ENCODE measurements at places on chromosomes 16 and 17.

- no peak for DNase-seq
Observed at GRCh38 chr17:54950116-54950515, 18.3 kb downstream of the COX11 start.

DNA sequence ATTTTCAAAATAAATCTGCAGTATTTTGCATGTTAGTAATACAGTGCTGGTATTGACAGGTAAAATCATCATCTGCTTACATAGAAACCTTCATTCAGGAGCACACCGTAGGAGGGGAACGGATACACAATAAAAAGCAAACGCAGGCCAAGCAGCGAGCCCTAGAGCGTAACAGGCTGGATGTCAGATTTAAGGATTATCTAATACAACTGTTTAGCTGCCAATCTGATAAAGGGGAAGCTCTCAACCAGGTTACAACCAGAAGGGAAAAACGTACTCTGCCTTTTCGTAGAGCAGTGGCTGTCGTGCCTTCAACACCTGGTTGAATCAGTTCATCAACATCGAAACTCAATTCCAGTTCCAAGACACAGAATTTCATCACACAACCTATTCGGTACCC lies 16.4 kb upstream of the CUEDC1 start:
- no peak for DNase-seq

DNA sequence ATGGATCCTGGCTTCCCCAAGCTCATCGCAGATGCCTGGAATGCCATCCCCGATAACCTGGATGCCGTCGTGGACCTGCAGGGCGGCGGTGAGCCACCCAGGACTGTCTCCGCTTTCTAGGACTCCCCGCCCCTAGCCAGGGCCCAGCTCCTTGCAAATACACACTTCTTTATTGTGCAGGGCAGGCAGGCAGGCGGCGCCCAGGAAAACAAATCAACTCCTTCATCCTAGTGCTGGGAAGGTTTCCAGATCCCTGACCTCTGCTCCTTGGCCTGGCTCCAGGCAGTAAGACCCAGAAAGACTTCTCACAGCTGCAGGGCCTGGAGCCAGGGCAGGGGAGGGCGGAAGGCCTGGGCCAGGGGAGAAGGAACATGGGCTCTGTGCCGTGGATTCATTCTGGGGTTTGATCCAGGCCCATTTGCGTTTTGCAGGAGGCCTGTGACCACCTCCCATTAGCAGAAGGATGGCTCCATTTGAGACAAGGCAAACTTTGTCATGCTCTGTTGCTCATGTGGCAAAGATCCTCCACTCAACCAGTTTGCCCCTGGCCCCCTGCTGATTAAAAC lies 6.0 kb upstream of the LPCAT2 start:
- peak; percentile 92 for DNase-seq

DNA sequence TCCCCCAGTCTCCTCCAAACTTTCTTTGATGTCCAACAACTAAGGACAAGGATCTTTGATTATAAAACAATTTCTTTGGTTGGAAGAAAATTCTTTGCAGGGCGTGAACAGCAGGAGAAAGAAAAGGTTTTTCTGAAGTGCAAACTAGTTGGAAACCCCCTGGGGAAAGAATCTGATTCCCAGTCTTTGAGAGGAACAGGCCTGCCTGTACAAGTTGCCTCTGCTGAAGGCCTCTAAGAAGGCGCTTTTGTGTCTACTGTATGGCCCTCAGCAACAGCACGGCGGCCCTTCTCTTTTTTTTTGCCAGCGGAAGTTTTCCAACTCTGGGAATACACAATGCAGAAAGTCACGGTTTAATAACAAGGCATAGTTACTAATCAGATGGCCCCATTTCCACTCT lies 14.0 kb downstream of the RNF43 start:
- no peak for DNase-seq

DNA sequence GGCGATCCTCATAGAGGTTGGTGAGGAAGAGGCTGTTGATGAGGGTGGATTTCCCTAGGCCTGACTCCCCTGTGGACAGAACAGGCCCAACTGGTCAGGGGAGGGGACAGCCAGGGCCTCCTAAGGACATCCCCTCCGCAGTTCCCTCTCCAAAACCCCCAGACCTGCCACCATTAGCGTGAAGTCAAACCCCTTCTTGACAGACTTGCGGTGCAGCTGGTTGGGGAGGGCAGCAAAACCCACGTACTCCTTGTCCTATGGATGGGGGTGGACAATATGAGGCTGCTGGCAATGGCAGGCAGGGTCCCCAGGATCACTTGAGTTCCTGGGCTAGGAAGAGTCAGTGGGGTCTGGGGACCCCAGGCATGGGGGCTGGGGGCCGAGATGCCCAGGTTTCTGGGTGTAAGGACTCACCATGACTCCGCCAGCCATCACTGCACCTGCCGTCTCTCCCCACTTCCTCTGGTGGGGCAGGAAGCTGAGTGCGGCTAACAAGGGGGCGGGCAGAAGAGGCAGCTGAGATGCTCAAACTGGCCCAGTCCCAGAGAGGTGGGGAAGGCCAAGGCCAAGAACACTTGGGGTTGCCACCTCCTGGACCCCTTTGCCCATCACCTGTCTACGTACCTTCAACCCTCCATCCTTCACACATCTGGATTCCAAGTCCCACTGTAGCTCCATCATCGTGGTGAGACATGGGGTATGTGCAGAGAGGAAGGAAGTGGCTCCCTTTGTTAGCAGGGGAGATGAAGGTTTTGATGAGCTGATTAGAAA lies at the start of gene SEPTIN1:
SEPTIN1 (minus strand) TSS at position 451 of the 771 bp plus-strand sequence; CDS start at position 432, 19 bp downstream.
- peak; percentile 36 for DNase-seq

GRCh38 chr16:88701581-88702370 lies 4.4 kb downstream of the RNF166 start:
- peak; percentile 33 for DNase-seq

DNA sequence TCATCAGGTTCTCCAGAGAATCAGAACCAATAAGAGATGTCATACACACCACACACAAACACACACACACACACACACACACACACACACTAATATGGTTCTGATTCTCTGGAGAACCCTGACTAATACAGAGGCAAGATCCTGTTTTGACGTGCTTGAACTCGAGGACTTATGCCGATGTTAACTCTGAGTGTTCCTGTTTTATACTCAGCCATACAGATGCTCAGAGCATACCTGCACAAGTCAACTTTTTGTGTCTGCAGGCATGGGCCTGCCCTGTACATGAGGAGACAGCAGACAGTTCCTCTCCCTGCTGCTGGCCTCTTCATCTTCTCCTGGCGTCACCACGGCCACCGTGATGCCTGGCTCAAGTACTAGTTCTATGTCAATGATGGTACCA lies 635.9 kb downstream of the WWOX start:
- no peak for DNase-seq

DNA sequence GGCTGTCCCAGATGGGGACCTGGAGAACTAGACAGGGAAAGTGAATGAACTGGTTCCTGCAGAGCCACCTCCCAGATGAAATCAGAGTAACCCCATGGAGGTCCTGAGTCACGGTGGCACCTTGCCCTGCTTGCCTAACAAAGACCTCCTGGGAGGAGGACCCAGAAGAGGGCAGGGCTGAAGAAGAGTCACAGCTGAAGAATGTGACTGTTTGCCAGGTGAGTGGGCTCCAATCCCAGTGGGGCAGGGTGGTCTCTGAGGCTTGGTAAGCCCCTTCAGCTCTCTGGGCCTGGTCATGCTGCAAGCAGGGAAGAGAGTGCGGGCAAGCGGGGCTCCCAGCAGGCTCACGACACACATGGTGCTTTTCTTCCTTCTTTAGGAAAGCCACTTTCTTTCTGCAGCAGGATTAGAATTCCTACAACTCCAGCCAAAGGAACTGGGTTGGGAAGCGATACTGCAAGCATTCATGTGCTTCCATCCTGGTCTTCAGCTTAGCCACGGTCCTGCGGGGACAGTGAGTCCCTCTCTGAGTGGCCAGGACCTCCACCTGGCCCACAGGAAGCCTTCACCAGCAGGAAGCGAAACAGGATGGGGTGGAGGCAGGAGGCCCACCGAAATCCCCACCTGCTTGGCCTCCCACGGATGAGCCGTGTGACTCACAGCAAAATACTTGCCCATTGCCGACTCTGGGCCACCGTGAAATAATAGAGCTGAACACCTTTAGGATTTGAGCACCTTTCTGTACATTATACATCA lies 4.3 kb downstream of the C16orf74 start:
- DNase-seq, result no peak

DNA sequence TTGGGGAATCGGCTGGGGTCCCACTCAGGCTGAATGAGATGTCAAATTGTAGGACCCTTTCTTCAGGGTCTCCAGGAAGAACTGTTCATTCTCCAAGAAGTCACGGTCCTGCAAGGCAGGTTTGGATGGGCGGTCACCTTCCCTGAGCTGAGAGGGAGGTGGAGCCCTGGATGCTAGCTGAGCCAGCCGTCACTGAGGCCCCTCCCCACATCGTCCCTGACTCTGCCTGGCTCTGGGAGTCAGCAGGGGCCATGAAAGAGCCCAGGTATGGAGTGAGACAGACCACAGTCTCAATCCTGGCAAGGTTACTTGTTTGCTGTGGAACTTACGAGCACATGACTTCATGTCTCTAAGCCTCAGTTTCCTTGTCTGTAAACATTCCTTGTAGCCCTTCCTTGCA lies 6.0 kb upstream of the MRPL38 start:
- DNase-seq, result no peak

All from left ventricle myocardium superior (tissue), 1 donor.